ENCODE measurements at places on chromosomes 1 and 21.

GRCh38 chr1:52925571-52926005 lies 1.5 kb upstream of the SCP2 start:
- DNase-seq, result no peak

DNA sequence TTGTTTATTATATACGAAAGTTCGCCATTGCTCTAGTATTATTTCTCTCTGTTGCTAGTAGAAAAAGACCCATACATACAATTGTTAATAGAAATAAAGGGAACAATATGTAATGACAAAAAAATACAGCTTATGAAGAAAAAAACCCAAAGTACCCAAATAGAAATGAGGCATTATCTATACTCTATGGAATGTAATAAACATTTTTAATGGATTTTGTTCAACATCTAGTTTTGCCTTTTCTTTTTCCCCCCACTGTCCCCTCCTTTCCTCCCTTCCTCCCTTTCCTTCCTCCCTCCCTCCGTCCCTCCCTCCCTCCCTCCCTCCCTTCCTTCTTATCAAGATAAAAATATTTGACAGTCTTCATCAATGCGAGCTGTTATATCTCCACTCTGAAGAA lies 81.5 kb upstream of the NEK7 start:
- no peak for DNase-seq

- no peak for DNase-seq
Observed at GRCh38 chr1:109963864-109964263, 20.7 kb upstream of the AHCYL1 start.

GRCh38 chr1:37951041-37951782 lies 4.4 kb upstream of the INPP5B start:
- no peak for DNase-seq

- no peak for DNase-seq
Observed at GRCh38 chr21:17673261-17674020, 60.7 kb upstream of the BTG3 start.

DNA sequence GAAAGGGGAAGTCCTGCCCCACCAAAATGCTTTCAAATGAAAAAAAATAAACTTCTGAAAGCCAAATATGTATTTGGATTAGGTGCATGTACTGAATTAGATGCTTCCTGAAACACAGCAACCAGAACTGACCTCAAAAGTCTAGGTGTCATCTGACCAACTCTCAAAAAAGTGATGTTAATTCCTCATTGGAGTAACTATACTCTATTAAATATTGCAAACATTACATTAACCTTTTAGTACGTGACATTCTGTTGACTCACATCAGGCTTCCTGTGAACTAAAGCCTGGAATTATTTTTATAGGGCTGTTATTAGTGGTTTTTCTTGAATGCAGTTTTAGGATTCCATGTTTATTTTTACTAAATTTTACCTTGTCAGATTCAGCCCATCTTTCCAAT lies 73.5 kb downstream of the ASTN1 start:
- DNase-seq, result no peak

- DNase-seq, result no peak
Observed at GRCh38 chr1:1204998-1205768, 1.2 kb downstream of the TNFRSF18 start.

- DNase-seq, result no peak
Observed at GRCh38 chr1:225958041-225958440, 17.0 kb upstream of the LEFTY2 start.

GRCh38 chr1:71427066-71427465 lies 346.2 kb upstream of the ZRANB2 start:
- no peak for DNase-seq

GRCh38 chr1:40034869-40035268 lies 5.7 kb upstream of the CAP1 start:
- peak; percentile 60 for DNase-seq

- no peak for DNase-seq
Observed at GRCh38 chr1:160975026-160975425, 20.4 kb upstream of the ITLN2 start.

DNA sequence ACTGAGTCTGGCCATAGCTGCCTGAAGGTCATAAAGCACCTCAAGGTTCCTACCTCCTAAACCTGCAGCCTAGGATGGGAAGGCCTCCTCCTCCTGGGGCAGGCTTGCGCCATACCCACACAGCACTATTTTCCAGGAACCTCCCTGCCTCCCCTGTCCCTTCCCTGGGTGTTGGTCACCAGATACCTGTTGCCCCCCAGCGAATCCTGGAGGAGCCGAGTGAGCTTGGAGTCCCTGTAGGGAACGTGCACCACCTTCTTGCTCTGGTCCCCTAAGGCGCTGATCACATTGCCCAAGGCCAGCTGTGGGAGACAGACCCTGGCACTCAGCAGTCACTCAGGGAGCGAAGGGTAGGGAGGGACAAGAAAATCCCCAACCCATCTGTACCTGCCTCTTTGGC lies 19.4 kb downstream of the KIF21B start:
- DNase-seq, result no peak

Data from suppressor macrophage (primary cell).